ENCODE measurements at places on chromosomes 2 and 18.

DNA sequence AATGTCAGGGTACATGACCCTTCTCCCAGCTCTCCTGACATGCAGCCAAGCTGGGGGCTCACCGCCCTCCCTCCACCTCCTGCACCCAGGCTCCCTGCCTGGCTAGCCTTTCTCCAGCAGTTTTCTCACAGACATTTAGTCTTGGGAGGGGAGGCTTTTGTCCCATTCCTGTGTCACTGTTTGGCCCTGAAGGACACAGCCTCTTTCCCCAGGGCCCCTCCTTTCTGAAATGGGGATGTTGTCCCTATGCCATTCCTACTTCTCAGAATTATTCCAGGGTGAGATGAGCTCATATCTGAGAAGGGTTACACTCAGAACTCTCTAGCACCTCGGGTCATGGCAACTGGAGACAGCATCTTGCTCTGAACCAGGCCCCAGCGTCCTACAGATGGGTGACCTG lies 47.3 kb upstream of the MRPL33 start:
- DNase-seq: no peak

- no peak for DNase-seq
Observed at GRCh38 chr18:80244956-80245730, 2.2 kb downstream of the PARD6G start.

DNA sequence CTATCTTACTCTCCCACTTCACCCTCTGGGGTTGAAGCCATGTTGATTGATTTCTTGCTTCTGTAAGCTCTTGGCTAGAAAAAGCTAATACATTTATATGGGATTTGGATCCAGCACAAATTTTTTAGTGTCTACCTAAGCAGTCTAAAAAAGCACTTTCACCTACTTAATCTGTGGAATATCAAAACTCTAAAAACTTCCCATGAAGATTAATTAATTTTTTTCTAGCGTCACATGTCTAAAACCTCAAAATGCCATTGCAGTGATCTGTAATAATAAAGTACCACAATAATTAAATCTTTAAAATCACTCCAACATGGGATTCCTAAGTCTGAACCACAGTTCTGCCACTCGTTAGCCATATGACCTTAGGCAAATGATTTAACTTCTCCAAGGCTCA lies 180.1 kb downstream of the EN1 start:
- DNase-seq: no peak

GRCh38 chr2:3738454-3738853 lies 35.1 kb downstream of the DCDC2C start:
- DNase-seq: no peak

DNA sequence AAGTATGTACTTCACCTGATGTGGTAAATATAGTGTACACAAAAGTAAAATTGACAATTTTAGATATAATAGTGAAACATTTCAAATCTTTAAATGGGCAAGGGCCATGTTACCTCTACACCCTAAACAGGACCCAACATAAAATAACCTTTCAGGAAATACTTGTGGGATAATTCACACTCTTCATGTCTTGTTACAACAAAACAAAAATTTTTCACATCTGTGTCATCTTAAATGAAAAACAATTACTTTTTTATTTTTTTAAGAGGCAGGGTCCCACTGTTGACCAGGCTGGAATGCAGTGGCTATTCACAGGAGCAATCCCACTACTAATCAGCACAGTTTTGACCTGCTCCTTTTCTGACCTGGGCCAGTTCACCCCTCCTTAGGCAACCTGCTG lies 42.1 kb downstream of the SRBD1 start:
- no peak for DNase-seq

DNA sequence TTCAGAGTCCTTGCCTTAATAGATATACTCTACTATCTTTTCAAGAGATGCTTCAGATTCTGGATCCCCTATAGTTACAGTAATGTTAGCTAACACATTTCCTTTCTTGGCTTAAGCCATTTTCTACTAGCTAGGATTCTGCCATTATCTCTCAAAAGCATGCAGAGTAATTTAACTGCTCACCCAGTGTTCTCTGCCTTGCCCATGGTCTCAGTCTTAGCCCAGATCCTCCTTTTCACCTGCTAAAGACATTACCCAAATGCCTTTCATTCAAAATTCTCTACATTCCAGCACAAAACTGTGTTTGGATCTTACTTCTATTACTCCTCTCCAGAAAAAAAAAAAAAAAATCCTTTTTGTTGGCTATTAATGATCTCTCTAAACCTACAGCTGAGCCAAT lies 474.2 kb upstream of the LRRTM1 start:
- DNase-seq: no peak

DNA sequence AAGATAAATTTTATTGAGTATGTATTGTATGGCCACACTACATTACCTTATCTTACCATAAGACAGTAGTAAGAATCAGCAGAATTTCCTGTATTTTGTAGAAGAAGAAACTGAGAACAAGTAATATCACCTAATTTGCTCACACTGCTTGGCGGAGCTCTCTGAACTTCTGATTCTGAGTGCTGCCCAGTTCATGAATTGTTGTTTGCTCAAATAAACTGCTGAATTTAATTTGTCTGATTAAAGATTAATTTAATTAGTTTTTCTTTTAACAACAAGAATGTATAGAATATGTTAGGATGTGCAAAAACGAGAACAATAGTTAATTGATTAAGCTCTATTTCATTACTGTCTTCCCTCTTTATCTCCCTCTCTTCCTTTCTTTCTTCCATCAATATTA lies 100.1 kb upstream of the ERBB4 start:
- DNase-seq: no peak

Data from stimulated activated CD8-positive, alpha-beta memory T cell treated with anti-CD3 and anti-CD28 coated beads, Interleukin-4, amount 100 ng/mL, for 4 hours (primary cell).